ENCODE measurements at places on chromosomes 12 and 14.

DNA sequence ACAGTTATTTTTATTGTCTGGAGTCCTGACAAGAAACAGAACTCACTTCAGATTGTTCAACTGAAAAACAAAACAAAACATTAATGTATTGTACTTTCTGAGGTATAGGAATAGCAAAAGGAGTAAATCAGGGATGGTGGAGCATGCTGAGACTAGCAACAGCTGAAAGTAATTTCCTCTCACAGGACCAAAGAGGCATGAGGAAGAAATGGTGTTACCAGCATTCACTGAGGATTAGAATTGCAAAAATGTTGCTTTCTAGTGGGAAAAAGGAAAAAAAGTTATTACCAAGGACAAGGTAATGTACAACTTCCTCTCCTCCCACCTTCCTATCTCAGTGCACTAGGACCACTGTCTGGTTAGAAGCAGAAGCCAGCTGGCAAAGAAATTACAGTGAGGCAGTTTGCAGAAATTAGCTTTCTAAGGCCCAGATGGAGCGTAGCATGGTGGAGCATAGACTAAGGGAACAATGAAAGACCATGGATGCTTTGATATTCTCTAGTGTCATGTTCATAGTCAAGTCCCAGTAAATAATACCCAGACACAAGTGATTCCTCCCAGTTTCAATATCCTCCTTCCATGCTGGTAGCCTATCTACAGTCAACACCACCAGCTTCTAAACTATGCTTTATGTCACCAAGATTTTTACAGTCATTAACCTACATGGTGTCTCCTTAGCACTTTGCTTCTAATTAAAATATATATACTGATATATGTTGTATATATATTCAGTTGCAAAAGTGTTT, 133.7 kb upstream of the DCN start:
- no peak for DNase-seq

DNA sequence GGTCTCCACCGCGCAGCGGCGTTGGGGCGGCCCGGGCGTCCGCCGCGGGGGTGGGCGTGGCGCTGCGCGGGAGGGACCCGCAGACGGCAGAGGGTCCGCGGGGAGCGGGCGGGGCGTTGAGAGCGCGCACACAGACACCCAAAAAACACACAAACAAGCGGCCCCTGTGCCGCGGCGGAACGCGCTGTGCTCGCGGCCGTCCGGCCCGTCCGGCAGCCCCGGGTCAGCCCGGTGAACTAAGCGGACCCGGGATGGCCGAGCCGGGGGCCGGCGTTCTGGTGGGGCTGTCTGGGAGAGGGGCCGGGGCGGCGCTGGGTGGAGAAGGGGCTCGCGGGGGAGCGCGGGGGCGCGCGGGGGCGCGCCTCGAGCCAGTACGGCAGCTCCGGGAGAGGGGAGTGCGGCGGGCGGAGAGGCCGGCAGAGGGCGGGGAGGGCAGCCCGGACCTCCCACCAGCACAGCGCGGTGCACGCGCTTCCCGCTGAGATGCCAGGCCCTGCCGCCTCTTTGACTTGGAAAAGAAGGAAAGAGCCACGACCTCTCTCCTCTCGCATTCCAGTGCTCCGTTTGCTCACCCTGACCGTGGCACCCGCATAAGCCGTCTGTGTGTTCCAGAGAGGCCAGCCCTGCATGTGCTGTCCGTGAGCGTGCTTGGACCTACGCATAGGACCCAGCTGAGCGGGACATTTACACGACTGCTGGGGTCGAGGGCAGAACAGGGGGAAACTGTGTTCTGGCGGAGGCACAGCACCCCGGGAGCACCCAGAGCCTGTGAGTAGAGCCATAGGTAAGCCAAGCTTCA, 10.3 kb downstream of the SLC6A12 start:
- DNase-seq: no peak

- DNase-seq: no peak
These were observed 115.5 kb upstream of the AEBP2 start for GRCh38 chr12:19323805-19324204.

- no peak for DNase-seq
These were observed 23.1 kb upstream of the BCL2L14 start for GRCh38 chr12:12047682-12048081.

- no peak for DNase-seq
These were observed 160.6 kb downstream of the MYRFL start for GRCh38 chr12:69985656-69986055.

GRCh38 chr12:113198296-113198695, 12.8 kb downstream of the RITA1 start:
- no peak for DNase-seq

GRCh38 chr14:63192085-63192484, 12.2 kb upstream of the RHOJ start:
- no peak for DNase-seq

DNA sequence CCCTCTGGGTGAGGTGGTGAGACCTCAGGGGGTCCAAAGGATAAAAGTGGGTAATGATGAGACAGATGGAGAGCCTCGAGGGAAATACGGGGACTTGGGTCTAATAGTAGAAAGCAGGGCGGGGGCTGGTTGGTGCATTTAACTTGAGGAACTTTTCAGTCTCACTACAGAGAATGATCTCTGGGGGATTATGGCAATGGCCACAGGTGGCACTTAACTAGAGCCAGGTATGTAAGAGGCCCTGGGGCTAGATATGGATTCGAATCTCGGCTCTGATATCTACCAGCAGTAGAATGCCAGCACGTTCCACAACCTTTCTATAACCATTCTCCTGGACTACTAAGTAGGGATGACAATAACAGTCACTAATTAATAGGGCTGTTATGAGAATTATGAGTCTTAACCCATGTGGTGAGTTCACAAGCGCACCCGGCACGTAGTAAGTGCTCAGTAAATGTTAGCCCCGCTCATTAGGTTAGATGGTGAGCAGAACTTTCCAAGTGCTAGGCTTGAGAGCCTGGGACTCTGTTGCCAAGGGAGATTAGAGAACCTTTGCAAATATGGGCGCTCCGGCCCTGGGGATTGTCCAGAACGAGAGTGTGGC, 888 bp upstream of the PLXNC1 start:
- DNase-seq: no peak

GRCh38 chr12:40827683-40828592, 135.7 kb downstream of the CNTN1 start:
- no peak for DNase-seq

DNA sequence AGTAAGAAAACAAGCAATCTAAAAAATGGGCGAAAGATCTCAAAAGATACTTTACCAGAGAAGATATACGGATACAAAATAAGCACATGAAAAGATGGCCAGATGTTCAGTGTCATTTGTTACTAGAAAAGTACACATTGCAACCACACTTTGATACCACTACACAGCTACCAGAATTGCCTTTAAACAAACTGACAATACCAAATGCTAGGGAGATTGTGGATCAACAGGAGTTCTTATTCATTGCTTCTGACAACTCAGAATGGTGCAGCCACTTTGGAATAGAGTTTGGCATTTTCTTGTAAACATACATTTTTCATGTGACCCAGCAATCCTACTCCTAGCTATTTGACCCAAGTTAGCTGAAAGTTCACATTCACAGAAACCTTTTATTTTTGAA, 136.3 kb downstream of the FUT8 start:
- DNase-seq: no peak

- DNase-seq: no peak
These were observed 106.5 kb downstream of the TMTC3 start for GRCh38 chr12:88248606-88249005.

- no peak for DNase-seq
These were observed 11.6 kb downstream of the VRK1 start for GRCh38 chr14:96808619-96809406.

- no peak for DNase-seq
These were observed 302.5 kb downstream of the NUAK1 start for GRCh38 chr12:105836242-105836622.

DNA sequence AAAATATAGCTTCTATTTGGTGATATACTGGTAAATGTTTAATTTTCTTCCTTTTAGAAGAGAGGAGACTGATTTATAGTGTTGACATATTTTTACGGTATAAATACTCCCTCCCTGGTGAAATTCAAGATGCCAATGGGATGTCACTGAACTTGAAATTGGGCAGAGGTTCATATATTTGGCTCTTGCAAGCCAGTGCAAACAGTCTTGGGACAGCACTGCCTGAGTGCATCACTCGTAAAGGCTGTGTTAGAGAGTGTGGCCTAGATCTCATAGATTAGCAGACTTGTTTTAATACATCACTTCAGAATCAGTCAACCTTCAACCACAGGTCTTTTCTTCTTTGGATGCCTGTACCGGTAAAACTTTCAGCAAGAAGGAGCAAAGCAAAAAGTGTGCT, 681.0 kb downstream of the NRXN3 start:
- DNase-seq: no peak

DNA sequence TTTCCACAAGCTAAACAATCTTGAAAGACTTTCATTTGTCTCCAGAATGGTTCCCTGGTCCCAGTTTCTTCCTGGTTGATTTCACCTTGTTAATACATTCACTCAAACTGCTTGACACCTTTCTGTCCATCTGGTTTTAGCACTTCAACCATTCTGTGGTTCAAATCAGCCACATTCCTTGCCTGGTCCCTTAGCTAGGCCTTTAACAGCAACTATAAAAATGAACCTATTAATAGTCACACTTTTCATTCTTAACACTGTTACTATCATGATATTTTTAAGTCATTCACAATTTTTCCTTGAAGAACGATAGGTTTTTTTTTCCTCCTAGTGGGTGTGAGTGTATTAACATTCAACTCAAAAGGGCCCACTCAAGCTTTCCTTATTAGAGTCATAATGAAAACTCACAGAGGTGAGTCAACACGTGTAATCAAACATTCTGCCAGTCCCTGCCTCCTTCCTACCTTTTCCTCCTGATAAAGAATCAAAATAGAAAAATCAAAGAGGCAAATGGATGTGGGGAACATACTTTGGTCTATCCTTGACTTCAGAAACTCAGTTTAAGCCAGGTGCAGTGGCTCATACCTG, 34.4 kb upstream of the CCNT1 start:
- DNase-seq: no peak

- DNase-seq: no peak
These were observed 75.3 kb upstream of the CEP83 start for GRCh38 chr12:94534774-94535509.

DNA sequence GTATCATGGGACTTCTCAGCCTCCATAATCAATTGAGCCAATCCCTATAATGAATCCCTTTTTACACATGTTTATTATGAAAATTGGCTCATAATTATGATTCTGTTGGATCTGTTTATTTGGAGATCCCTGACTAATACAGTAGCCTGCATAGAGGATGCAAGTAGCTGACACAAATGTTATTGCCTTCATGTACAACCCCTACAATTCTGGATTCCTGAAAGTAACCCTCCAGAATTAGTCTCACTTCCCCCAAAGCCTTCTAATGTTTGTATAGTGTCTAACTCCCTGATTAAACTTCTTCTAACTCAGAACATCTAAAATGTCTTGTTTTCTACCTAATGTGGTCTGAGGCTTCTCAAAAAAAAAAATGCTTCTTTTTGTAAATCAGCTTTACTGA, 6.6 kb upstream of the SMIM10L1 start:
- DNase-seq: no peak

- no peak for DNase-seq
These were observed 173.4 kb upstream of the ATP2B1 start for GRCh38 chr12:89882050-89882449.

DNA sequence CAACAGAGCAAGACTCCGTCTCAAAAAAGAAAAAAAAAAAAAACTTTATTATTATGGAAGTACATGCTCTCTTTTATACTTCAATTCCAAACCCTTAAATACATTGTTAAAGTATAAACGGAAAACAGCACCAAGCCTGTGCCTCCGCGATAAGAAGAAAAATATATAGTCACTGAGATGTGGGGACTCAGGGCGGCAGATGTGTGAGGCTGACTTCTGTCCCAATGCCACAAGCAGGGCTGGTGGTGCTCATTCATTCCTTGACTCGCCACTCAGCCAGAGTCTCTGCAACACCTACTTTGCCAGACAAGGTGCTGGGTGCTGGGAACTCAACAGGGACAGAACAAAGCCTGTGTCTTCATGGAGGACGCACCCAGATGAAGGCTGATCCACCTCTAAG, 13.8 kb downstream of the LGMN start:
- DNase-seq: no peak

DNA sequence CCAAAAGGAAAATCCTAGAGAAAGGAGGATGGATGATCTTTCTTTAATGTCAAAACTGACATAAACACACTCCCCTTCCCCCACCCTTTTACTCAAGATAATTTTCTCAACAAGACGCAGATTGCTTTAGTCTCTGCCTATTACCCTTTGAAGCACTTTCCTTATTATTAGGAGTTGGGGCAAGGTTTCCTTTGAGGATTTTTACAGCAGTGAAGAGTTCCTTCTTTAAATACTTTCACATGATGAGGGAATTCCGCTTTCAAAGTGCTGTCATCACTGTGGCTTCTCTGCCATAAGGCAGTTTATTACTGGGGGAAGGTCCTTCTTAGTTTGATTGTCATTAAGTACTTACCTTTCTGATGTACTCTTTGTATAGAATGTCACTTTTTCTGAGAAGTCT, 172.1 kb downstream of the MSRB3 start:
- no peak for DNase-seq

- DNase-seq: no peak
These were observed 117.5 kb upstream of the PARP11 start for GRCh38 chr12:3990501-3991280.

GRCh38 chr12:1544996-1545700, 49.2 kb downstream of the FBXL14 start:
- DNase-seq: no peak

GRCh38 chr12:105060715-105061378, 23.4 kb downstream of the ALDH1L2 start:
- DNase-seq: no peak

GRCh38 chr14:31792726-31793125, 231.5 kb downstream of the NUBPL start:
- DNase-seq: no peak

GRCh38 chr12:685388-685787, 22.1 kb upstream of the NINJ2 start:
- no peak for DNase-seq

GRCh38 chr12:92992041-92992440, 62.9 kb upstream of the EEA1 start:
- DNase-seq: no peak

All from cortex of kidney (tissue), 1 donor.